ENCODE measurements at places on chromosomes 12 and 14. TPM values are rescaled to one million over a fixed set of nuclear protein-coding genes. Genes with fewer than 3 reads are reported as not detected.
A peak's percentile ranks its signal among the peaks of the same experiment; 100 is the strongest.

The PTPRR gene
- total RNA-seq: not detected

- no peak overlapping the region for H3K27ac ChIP-seq
- H3K36me3 ChIP-seq: peaks cover 18% of the 10 kb centered on the region
- no peak overlapping the region for H3K4me3 ChIP-seq
- peaks cover 21% of the 10 kb centered on the region for H3K4me1 ChIP-seq
Observed at GRCh38 chr14:34710744-34711143, 3.6 kb downstream of the CFL2 start.

DNA sequence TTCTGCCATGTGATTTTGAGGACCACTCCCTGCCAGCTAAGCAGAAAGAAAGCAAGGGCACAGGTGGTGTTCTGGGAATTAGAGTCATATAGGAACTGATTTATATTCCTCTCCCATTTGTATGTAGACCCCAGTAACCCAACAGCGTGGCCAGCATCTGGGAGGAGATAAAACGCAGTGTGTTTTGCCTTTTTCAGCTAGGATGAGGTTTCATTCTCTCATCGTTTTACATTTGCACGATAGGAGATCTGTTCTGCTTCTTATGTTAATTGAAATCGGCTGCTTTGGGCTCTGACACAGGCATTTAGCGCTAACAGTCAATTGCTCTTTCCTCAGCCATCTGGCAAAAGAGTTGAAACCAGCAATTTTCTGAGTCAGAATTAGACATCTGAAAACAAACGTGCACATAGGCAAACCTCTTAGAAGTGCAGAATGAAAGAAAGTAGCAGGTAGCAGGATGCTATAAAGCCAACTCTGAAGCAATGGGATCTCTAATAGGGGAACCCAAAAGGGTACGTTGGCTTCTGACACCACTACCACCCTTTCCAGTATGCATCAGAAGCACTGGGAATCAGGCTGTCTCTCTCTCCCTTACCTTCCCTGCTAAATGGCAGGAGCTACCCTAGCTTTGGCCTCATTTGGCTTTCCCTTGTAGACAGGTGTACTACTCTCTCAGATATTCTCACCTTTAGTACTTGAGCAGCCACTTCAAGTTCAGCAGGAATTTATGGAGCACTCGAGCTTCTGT is 219.1 kb downstream of the PHLDA1 start:
- no peak for DNase-seq
- peaks cover 24% of the 10 kb centered on the region for H3K4me1 ChIP-seq
- H3K36me3 ChIP-seq: no peaks in the 10 kb centered on the region
- no peak overlapping the region for H3K4me3 ChIP-seq
- H3K27me3 ChIP-seq: peaks cover 10% of the 10 kb centered on the region
- no peak overlapping the region for H3K27ac ChIP-seq

GRCh38 chr12:106801167-106801708 is 26.8 kb downstream of the RIC8B start:
- H3K27ac ChIP-seq: no peak overlapping the region
- H3K36me3 ChIP-seq: peaks cover 12% of the 10 kb centered on the region
- no peak overlapping the region for H3K4me3 ChIP-seq

GRCh38 chr12:11868027-11868426 is 202.7 kb upstream of the BCL2L14 start:
- H3K27ac ChIP-seq: peak overlapping the region; percentile 53
- H3K36me3 ChIP-seq: peaks cover 79% of the 10 kb centered on the region
- no peaks in the 10 kb centered on the region for H3K27me3 ChIP-seq
- H3K4me1 ChIP-seq: peaks cover 60% of the 10 kb centered on the region
- no peak for DNase-seq
- no peak overlapping the region for H3K4me3 ChIP-seq

GRCh38 chr14:87115234-87115633 is 877.7 kb downstream of the GALC start:
- no peak overlapping the region for H3K27ac ChIP-seq
- H3K27me3 ChIP-seq: no peaks in the 10 kb centered on the region
- DNase-seq: no peak
- H3K4me1 ChIP-seq: no peaks in the 10 kb centered on the region

DNA sequence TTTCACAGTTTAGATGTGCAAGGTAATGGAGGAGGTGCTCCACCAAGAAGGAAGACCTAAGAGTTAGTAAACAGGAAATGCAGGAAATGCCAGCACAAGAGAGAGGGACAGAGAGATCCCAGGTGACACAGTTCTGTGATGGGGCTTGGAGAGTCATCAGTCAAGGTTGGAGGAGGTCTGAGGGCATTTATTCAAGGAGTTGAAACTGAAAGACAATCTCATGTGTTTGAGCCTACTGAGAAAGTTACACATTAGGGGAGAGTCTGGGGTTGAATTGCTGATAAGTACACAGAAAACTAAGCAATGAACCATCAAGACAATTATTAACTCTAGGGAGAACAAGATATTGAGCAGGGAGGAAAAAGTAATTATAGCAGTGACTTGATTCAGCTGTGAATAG is 138.5 kb downstream of the ANO6 start:
- H3K27ac ChIP-seq: peak overlapping the region; percentile 6
- H3K4me1 ChIP-seq: peaks cover 13% of the 10 kb centered on the region
- DNase-seq: no peak
- H3K4me3 ChIP-seq: no peak overlapping the region
- H3K27me3 ChIP-seq: no peaks in the 10 kb centered on the region
- peaks cover 48% of the 10 kb centered on the region for H3K36me3 ChIP-seq

- H3K27me3 ChIP-seq: peaks cover 2% of the 10 kb centered on the region
- H3K27ac ChIP-seq: no peak overlapping the region
- no peaks in the 10 kb centered on the region for H3K36me3 ChIP-seq
- no peaks in the 10 kb centered on the region for H3K4me1 ChIP-seq
- H3K4me3 ChIP-seq: no peak overlapping the region
Observed at GRCh38 chr12:91133871-91134270, 22.6 kb upstream of the LUM start.

The GABARAPL1 gene
- 6.6 TPM for total RNA-seq

DNA sequence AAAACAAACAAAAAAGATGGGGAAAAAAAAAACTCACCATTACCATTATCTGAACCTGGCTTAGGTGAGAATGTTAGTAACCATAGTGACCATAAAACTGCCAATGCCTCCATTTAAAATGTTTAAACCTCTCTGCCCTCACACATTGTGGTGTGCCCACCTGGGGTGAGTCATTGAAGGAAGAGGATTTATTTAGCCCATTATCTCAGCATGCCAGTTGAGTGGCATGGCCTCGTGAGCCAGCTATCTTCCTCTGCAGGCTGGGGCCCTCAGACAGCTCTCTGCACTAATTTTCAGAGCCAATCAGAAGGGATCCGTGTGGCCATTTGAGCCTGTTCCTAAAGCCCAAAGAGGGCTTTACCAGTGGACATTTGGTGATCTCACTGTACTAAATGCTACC is 81.8 kb upstream of the CCDC198 start:
- H3K4me3 ChIP-seq: no peak overlapping the region
- H3K36me3 ChIP-seq: no peaks in the 10 kb centered on the region
- no peaks in the 10 kb centered on the region for H3K4me1 ChIP-seq
- DNase-seq: no peak
- H3K27me3 ChIP-seq: peaks cover 2% of the 10 kb centered on the region

GRCh38 chr12:131833896-131834641 is 5.9 kb downstream of the MMP17 start:
- DNase-seq: no peak
- no peaks in the 10 kb centered on the region for H3K36me3 ChIP-seq
- H3K4me1 ChIP-seq: no peaks in the 10 kb centered on the region

DNA sequence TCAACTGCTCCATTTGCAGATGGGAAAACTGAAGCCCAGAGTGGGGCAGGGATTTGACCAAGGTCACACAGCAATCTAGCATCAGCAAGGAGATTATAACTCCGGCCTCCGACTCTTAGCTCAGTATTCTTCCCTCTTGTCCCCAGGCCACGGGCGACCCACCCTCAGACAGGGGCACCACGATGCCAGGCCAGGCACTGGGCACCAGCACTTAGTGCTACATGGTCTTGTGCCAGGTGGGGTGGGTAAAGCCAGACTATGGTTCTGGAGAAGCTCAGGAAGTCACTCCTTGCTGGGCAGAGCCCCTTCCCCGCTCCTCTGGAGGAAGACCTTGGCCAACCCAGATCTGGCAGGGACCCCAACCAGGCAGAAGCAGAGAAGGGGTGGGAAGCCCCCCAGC is 41.5 kb downstream of the SYNE3 start:
- no peak overlapping the region for H3K27ac ChIP-seq
- DNase-seq: no peak
- peaks cover 15% of the 10 kb centered on the region for H3K4me1 ChIP-seq

- DNase-seq: no peak
- H3K4me3 ChIP-seq: no peak overlapping the region
- peaks cover 37% of the 10 kb centered on the region for H3K27me3 ChIP-seq
- H3K4me1 ChIP-seq: peaks cover 2% of the 10 kb centered on the region
Observed at GRCh38 chr12:94879542-94879941, 124.0 kb downstream of the NDUFA12 start.

DNA sequence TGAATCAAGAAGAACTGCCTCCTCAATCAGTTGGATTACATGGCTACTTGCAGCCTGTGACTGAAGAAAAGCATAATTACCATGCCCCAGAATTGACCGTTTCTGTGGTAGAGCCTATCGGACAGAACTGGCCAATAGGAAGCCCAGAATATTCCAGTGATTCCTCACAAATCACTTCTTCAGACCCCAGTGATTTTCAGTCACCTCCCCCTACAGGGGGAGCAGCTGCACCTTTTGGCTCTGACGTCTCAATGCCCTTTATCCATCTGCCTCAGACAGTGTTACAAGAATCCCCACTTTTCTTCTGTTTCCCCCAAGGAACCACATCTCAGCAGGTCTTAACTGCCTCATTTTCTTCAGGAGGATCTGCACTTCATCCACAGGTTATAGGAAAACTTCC is 80.8 kb downstream of the RAD52 start:
- no peak overlapping the region for H3K27ac ChIP-seq
- no peak for DNase-seq
- H3K27me3 ChIP-seq: no peaks in the 10 kb centered on the region
- no peak overlapping the region for H3K4me3 ChIP-seq

The SRSF9 gene
- total RNA-seq: 233 TPM

DNA sequence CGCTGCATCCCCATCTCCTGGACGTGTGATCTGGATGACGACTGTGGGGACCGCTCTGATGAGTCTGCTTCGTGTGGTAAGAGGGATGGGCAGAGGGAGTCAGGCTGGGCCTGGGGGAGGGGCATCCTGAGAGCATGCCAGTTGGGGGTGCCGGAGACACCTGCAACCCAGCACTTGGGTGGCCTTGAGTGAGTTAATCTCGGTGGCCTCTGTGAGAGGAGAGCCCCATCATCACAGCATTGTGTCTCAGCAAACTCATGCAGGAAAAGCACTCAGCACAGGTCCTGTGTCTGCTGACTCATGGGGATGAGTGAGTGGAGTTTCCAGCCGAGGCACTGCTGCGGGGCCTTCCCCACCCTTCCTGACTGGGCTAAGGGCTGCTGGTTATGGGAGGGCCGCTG is 19.6 kb upstream of the LRP1-AS start:
- no peak overlapping the region for H3K4me3 ChIP-seq
- no peak for DNase-seq
- H3K27ac ChIP-seq: peak overlapping the region; percentile 27
- H3K27me3 ChIP-seq: peaks cover 5% of the 10 kb centered on the region
- no peaks in the 10 kb centered on the region for H3K36me3 ChIP-seq

DNA sequence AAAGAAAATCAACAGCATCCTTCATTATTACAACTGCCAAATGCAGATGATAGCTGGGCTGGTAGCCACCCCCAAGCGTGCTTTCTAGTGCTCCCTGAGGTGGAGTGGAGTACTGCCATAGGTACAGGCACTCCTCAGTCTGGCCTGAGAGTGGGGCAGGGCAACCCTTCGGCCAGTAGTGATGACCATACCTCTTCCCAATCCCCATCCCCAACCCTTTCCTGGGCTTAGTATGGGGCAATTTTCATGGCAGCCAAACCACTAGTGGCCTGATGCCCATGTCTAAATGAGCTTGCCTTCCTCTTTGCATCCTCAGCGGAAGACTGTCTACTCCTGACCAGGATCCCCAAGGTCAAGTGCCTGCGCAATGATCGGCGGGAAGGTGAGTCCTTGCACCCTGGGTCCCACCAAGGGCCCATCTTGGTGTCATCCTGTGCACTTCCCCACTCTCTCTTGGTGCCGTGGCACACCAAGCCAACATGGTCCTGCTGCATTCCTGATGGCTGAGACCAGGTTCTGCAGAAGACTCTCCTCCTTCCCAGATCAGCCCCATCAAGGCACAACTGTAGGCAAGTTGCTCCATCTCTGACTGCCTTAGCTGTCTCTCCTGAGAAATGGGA is 65.8 kb downstream of the GALNT16 start:
- DNase-seq: no peak
- no peaks in the 10 kb centered on the region for H3K4me1 ChIP-seq
- H3K36me3 ChIP-seq: no peaks in the 10 kb centered on the region
- H3K4me3 ChIP-seq: no peak overlapping the region
- H3K27me3 ChIP-seq: no peaks in the 10 kb centered on the region
